ENCODE measurements at places on chromosomes 1 and 21.

DNA sequence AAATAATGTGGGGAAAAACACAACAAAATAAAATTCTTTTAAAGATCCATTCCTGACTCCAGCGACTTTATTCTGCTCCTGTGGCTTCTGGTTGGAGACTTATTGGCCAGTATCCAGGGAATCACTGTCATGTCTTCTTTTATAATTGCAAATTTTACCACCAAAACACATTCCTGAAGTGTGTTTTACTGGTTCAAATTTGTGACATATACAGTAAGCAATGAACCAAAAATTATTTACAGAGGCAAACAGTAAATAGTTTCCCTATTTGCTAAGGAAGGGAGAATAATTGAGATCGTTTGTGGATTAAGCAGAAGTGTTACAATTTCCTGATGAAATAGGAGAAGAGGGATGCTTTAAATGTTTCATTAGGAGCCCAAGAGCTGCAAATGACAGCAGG lies 118.7 kb downstream of the ZNF281 start:
- no peak for DNase-seq

DNA sequence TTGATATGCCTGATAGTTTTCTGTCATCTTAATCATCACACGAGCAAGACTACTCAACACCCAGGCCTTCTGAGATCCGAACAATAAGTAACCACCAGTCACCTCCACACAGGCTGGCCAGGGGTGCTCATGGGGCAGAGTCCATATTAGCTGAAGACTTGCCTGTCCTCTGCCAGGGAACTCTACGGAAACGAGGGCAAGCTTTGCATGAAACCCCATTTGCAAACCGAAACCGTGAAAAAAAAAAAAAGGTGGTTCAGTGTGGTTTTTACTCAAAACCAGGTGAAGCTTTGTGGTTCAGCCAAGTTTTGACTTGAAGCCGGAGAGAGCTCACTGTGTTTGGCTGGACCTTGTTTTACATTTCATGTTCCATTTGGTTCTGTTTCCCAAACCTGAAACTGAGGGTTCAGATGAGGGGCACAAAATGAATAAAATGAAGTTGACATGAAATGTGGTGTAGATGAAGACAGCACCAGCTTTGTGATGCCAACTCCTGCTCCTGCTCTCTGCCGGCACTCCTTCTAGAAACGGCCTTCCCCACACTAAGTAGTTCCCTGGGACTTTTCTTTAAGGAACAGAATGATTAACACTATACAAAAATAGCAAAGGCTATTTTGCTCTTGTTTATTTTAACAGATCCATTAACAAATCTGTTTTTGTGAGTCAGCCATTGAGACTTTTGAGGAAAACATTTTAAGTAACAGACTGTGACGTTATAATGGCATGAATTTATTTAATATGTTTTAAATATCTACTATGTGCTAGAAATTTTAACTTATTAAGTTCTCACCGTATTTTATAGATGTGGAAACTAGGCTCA lies 74.7 kb downstream of the RUNX1 start:
- DNase-seq, result no peak

GRCh38 chr21:42347601-42348327 lies 3.0 kb downstream of the TFF2 start:
- DNase-seq, result no peak

DNA sequence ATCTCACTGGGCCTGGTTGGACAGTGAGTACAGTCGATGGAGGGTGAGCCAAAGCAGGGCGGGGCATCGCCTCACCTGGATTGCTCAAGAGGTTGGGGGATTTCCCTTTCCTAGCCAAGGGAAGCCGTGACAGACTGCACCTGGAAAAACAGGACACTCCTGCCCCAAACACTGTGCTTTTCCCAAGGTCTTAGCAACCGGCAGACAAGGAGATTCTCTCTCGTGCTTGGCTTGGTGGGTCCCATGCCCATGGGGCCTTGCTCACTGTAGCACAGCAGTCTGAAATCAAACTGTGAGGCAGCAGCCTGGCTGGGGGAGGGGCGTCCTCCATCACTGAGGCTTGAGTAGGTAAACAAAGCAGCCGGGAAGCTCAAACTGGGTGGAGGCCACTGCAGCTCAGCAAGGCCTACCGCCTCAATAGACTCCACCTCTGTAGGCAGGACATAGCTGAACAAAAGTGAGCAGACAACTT lies 11.3 kb downstream of the C1orf105 start:
- DNase-seq, result no peak

DNA sequence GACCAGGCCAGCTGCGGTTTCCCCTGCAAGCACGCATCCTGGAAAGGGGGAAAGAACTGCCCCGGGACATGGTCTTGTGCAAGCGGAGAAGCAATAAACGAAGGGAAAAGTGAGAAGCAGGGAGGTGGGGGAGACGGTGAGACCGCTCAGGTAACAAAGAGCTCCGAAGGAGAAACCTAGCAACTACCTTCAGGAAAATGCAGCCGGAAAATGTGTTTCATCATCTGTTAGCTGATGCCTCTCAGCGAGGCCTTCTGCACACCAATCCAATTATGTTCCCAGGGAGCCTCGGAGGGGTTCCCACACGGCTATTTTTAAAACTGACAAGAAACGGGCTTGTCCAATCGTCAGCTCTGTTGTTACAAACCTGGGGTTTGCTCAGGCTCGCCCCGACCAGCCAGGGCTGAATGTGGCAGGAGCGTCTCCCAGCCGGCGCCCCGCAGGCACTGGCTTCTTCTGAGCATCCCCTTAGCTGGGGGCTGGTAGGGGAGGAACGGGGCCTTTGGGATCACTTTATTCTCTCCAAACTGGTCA lies 3.4 kb downstream of the RIPK4 start:
- DNase-seq, result no peak

DNA sequence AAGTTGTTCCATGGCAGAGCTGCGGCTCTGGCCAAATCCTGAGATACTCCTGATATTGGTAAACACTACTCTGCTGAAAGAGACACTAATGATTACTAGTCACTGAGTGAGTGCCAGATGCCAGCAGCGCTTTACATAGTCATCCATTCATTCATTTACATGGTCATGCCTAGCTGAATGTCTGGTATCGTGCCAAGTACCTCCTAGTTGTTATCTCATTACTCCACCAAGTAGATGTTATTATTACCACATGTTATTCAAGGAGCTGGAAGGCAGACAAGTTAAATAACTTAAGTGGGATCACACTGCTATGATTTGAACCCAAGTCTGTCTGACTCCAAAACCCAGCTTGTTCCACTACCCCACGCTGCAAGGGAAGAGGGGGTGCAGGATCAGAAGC lies 4.7 kb downstream of the OLFML2B start:
- DNase-seq, result peak; percentile 38

GRCh38 chr21:35583566-35584216 lies 476.6 kb downstream of the SETD4 start:
- no peak for DNase-seq

DNA sequence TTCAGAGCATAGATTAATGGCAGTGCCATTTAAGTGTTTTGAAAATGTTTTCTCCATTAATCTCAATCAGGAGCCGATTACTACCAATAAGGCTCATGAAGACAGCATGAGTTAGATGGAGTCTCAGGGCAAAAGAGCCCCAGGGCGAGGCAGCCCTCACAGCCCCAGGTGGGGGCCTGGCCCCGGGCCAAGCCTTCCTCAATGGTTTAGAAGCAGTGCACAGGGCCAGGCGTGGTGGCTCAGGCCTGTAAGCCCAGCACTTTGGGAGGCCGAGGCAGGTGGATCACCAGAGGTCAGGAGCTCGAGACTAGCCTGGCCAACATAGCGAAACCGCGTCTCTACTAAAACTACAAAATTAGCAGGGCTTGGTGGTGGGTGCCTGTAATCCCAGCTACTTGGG lies 348.1 kb upstream of the VAMP3 start:
- no peak for DNase-seq

GRCh38 chr1:46804027-46804889 lies 5.4 kb downstream of the CYP4B1 start:
- no peak for DNase-seq

DNA sequence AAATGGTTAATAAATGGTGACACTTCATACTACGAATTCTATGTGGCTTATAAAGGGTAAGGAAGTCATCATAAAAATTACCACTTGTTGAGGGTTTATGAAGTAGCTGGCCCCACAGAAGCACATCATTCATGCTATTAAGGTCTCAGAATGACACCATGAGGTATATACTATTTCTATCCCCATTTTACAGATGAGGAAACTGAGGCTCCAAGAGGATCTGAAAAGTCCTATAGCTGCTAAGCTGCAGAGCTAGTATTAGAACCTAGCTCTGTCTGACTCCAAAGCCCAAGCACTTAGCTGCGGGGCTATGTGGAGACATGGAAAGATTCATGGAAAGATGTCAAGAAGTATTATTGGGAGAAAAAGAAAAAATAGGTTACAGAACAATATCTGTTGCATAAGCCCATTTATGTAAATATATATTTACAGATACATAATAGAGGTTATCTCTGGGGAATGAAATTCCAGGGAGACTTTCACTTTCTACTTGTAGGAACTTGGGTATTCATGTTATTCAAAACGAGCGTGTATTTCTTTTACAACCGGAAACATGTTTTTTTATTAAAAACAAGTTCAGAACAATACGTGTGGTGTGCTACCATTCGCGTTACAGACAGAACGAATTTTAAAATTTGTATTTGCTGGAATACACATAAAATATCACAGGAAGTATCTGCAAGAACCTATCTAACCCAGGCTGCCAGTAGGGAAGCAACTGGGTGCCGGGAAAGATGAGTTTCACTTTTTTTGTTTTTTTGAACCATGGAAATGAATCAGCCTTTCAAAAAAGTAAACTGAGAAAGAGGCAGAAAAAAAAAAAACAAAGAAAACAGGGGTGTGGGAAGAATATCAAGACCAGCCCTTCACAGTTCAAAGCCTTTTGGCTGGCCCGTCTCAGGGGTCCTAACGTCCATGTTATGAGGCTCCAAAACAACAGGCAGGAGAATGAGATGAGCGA lies 13.4 kb downstream of the SPOCD1 start:
- no peak for DNase-seq

GRCh38 chr1:175204330-175204729 lies 11.8 kb upstream of the KIAA0040 start:
- DNase-seq, result no peak

GRCh38 chr1:212586206-212587015 lies 22.1 kb upstream of the ATF3 start:
- DNase-seq, result no peak

DNA sequence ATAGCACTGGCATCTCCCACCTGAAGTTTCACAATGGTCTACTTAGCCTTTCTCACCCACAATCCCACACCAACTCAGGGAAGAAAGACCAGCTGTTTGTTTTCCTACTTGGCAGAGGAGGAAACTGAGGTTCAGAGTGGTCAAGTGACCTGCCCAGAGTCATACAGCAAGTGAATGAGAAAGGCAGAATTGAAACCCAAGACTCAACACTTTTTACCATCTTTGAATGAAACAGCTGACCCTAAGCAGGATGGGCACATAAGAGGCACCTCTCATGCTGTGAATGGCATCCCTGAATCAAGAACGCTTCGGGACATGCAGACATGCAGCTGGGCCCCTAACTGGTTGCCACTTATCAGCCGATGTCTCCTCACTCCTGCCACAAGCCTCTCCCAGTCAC lies 193.8 kb downstream of the HIVEP3 start:
- DNase-seq, result no peak

DNA sequence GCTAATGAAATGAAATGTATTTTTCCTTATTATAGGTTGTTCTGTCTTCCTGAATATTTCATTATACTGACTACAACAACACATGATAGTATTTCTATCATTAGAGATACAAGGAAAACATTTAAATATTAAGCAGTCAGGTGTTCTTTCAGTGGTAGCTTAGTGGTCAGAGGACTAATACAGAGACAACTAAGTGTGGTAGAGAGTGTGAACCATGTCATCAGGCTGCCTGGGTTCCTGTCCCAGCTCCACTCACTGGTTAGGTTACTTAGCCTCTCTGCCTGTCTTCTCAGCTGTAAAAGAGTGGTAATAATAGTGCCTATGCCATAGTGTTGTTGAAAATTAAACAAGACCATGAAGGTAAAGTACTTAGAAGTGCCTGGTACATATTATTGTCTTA lies 3.9 kb downstream of the UAP1 start:
- DNase-seq, result no peak

DNA sequence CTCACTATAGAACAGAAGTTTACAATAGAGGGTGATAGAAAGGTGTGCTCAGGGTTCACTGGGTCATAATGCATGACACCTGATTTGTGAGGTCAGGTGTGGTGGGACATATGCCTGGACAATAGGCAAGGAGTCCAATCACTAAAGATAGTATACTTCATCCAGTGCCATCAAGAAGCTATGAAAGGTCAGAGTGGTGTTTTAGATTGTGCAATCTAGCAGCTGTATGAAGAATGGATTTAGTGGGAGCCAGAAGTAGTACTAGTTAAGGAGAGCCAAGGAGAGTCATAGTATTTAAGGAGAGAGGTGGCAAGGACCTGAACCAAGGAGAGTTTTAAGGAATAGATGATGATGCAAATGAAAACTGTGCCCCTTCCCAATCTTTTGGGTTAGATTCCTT lies 80.6 kb upstream of the C1orf105 start:
- DNase-seq, result no peak

DNA sequence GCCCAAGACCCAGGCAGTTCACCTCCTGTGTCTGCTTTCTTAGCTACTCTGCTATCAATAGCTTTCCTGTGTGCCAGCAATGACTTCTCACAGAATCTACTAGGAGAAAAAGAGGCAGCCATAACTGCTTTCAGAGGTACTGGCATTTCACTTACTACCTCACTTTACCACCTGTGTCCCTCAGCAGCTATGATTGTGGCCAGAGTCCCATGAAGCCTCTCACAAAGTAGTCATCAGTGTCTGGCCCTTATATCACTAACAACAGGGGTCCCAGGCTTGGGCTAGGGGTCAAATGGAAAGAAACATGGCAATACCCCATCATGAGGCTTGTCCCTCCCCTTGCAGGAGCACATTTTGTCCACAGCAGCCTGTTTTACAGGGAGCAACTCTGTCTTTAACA lies 62.7 kb upstream of the EPS8L3 start:
- DNase-seq, result no peak

DNA sequence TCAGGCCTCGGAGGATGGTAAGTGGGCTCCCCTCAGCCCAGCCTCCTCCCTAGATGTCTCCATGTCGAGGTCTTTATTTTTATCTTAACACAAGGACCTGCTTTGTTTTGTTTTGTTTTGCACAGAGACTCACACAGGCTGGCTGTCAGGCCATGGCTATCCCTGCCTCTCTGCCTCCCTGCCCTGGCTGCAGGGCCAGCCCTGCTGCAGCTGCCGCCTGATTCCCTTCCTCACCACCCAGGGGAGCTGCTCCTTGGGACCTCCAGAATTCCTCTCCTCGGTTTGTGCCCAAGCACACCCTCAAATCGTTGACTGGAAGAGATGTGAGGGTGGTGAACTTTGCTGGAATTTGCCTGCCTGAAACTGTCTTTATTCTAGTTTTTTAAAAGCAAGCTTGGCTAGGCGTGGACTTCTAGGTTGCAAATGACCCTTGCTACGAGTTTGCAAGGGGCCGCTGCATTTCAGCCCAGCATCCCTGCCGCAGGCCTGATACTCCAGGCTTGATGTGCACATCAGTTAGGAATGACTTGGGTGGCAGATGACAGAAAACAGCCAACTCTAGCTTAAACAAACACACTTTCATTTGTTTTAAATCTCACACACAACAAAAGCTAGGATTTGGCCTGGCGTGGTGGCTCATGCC lies 37.1 kb downstream of the WNT9A start:
- no peak for DNase-seq

- DNase-seq, result peak; percentile 37
These were observed 120.0 kb downstream of the SETD4 start for GRCh38 chr21:35940074-35940927.

Data from NCI-H226 (cell line).